ENCODE measurements at places on chromosomes 16 and 17.

- DNase-seq = no peak
Observed at GRCh38 chr17:34816848-34817247, 144.4 kb downstream of the CCT6B start.

- no peak for DNase-seq
Observed at GRCh38 chr17:38577244-38577643, 28.5 kb downstream of the SRCIN1 start.

GRCh38 chr17:78111727-78112517 lies 16.6 kb downstream of the TMC6 start:
- DNase-seq = no peak

GRCh38 chr17:66240013-66240412 lies 10.8 kb upstream of the APOH start:
- DNase-seq = no peak

DNA sequence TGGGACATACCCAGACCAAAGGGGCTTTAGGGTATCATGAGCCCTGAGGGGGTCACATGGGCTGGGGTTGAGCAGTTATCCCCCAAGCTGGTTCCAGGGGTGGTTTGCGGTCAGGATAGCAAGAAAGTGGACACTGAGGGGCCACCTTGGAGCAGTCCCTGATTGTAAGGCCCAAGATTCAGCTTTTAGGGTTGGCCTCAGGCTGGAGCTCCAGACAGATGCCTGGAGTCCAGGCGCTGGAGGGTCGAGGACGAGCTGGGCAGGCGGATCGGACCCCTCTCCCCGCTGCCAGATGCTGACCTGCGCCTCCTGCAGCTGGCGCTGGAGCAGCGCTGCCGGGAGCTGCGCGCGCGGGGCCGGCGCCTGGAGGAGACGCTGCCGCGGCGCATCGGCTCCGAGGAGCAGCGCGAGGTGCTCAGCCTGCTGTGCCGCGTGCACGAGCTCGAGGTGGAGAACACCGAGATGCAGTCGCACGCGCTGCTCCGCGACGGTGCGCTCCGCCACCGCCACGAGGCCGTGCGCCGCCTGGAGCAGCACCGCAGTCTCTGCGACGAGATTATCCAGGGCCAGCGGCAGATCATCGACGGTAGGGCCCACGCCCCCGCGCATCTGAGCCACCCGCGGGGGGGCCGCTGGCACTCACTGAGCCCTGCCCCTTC lies 10.0 kb downstream of the BTBD17 start:
- no peak for DNase-seq

DNA sequence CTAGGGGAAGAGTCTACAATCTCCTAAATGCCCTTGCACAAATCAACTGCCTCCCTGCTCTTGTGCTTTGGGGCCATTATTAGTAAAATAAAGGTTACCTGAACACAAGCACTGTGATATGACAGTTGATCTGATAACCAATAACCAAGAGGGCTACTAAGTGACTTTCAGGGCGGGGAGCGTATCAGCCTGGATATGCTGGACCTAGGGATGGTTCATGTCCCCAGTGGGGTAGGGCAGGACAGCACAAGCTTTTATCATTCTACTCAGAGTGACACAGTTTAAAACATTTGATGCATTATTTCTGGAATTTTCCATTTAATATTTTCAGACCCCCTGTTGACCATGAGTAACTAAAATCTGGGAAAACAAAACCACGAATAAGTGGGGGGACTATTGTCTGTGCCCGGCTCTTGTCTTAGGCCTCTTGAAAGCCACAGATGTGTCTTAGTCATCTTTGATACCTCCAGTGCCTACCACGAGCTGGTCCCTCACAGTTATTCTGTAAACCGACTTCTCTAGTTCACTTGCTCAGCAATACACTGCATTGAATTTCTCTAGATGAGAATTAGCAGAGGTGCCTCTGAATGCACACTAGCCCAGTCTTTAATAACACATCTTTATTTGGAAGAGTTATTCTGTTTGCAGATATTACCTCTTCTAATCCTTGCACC lies 94.6 kb upstream of the DHX40 start:
- no peak for DNase-seq

GRCh38 chr16:84277244-84277823 lies 17.3 kb upstream of the WFDC1 start:
- peak; percentile 72 for DNase-seq

GRCh38 chr17:78885956-78886355 lies 17.0 kb downstream of the CEP295NL start:
- no peak for DNase-seq

- no peak for DNase-seq
Observed at GRCh38 chr16:55613613-55614335, 42.0 kb upstream of the SLC6A2 start.

DNA sequence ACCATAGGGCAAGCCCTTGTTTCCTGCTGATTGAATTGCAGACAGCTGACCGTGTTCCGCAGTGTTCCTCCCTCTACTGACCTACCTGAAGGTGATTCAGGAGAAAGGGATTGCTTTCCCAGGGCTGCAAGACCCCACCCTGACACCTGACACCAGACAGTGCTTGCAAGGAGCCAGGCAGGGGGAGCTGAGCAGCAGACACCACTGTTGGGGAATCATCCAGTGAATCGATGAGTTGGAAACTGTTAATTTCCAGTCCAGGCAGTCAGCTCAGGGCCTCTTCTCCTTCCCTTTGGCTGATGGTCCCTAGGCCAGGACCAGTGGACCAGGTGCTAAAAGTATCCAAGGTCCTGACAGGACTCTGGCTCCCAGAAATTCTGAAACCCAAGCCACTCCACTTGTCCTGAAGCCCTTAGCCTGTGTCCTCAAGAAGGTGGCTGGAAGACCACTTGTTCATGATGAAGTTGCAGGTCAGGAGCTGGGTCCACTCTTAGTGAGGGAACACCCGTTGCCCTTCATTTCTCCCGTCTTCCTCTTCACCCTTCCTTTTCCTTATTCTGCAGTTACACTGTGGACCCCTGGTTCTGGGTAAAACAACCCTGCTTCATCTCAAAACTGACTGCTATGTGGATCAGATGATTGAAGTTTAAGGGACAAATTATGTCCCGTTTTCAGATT lies 9.5 kb upstream of the UNK start:
- DNase-seq = no peak

DNA sequence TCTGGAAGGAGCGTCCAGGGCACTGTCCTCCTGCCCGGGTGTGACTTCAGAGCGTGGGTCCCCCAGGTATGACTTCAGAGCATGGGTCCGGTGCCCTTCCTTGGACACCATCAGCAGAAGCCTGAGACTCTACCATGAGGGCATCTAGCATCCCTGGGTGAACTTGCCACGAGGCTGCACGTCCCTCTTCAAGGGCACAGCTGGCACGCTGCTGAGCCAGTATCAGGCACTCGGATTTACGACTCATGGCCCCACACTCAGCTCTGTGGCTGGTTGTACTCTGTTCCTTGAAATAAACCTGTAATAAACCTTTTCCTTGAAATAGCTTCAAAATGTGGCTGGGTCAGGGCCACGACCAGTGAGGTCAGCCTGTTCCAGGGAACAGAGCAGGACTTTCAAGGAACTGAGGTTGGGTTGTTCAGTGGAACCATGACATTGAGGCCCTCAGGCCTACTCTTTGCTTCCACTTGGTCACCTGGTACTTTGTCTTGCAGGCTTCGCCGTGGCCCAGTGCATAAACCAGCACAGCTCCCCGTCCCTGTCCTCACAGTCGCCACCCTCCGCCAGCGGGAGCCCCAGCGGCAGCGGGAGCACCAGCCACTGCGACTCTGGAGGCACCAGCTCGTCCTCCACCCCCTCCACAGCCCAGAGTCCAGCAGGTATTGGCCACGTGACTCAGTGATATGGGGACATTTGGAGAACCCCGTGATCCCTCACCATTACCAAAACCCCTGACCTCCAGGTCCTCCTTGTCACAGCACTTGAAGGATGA lies 89.9 kb downstream of the SOCS1 start:
- DNase-seq = no peak

- DNase-seq = no peak
Observed at GRCh38 chr16:62548095-62548494, 511.9 kb upstream of the CDH8 start.

DNA sequence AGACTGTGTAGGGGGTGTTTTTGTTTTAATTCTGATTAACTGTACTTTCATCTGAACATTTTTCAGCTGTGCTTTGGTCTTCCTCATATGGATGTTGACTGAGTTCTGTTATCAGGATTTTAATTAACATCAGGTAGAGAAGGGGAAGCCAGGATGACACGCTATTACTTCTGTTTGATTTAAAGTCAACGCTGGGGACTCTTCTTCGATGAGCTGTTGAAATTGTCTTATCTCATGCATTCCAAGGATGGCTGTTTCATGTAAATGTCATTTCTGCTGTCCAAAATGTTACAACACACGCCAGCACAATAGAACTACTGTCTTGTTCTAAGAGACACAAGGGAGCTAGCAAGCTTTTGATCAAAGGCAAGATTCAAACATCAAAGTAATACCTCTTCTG lies 263.3 kb upstream of the CDH5 start:
- DNase-seq = no peak

DNA sequence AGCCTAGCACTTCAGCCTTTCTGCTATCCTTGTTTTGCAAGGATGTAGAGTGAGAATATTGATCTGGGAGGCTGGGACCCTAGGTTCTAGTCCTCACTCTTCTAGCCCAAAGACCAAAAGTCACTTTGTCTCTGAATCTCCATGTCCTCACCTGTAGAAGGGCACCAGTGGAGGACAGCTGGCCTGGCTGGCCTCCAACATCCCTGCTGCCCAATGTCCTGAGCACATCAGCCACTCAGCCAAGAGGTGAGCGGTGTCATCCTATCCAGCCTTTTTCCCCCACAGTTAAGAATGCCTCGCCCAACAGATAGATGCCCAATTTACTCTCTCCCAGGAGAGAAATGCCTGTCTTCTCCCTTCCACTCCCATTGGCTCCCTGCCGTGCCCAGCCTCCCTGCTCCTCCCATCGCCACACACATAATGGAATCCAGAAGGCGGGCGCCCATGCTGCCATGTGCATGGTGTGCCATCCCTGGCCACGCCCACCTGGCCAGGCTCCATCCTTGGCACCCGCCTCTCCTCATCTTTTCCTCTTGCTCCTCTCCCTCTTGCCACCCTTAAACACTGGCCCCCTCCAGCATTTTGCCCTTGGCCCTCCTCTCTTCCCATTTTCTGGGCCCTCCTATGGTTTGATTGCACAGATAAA lies 157.3 kb upstream of the SDK2 start:
- no peak for DNase-seq

DNA sequence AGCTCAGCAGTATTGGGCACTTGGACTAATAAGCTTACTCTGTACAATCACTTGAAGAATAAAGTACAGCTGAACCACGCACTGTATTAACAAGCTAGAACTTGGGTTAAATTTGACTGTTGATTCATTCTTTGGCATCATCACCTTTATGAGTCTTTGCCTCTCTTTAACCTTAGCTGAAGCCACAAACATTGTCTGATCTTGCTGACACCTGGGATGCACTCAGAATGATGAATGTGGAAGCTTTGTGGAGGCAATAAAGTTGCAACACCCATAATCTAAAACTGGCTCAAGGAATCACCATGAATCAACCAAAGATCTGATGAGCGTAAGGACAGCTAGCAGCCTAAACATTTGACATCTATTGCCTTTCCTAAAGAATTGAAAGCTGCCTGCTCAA lies 590.6 kb upstream of the SOX9 start:
- no peak for DNase-seq

DNA sequence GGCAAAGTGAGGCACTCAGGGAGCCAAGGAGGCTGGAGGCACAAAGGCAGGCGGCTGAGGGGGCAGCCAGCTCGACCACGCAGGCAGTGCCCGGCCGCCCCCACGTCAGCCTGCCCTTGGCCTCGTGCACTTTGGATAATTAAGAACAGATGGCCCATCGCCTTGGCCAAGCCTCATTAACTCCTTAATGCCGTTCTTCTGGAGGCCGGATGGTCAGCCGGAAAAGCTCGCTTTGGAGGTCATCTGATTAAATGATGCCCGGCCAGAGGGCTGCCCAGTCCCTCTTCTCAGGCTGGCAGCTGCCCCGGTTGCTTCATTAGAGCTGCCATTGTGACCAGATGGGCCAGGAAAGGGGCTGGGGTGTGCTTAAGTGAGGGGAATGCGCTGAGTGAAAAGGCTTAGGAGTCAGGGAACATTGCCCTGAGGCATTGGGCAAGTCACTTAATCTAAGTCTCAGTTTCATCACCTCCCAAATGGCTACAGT lies 364.0 kb downstream of the NPIPA8 start:
- no peak for DNase-seq

- DNase-seq = no peak
Observed at GRCh38 chr16:79083508-79084299, 516.8 kb downstream of the MAF start.

- DNase-seq = no peak
Observed at GRCh38 chr16:83842756-83843507, 35.2 kb downstream of the HSBP1 start.

Data from activated T-cell treated with anti-CD3 and anti-CD28 coated beads for 1 hour (primary cell).